SK-MEL-5 (cell line): ENCODE measurements at places on chromosomes 11 and 22. TPM values are rescaled to one million over a fixed set of nuclear protein-coding genes. Genes with fewer than 3 reads are reported as not detected.

GRCh38 chr11:32229576-32230240, 138.8 kb downstream of the RCN1 start:
- DNase-seq = no peak

Gene WNT7B
- not detected in 2 replicates for total RNA-seq

Gene PIH1D2
- 1.1 TPM in 2 replicates for total RNA-seq

- DNase-seq = no peak
Measured at GRCh38 chr11:120219232-120219937, 8.6 kb downstream of the OAF start.
